ENCODE measurements at places on chromosomes 1 and 21. TPM values are rescaled to one million over a fixed set of nuclear protein-coding genes. Genes with fewer than 3 reads are reported as not detected.
A peak's percentile ranks its signal among the peaks of the same experiment; 100 is the strongest.

- DNase-seq: no peak
These were observed 216.3 kb downstream of the SIPA1L2 start for GRCh38 chr1:232413674-232414073.

PEAR1 gene
- not detected for total RNA-seq

SLC16A4 gene
- 0.21 TPM for total RNA-seq

- DNase-seq: no peak
These were observed 115.9 kb downstream of the RHOU start for GRCh38 chr1:228851193-228851592.

EVI5 gene
- total RNA-seq: 13.6 TPM

GSTM2 gene
- 8.5 TPM for total RNA-seq

DNA sequence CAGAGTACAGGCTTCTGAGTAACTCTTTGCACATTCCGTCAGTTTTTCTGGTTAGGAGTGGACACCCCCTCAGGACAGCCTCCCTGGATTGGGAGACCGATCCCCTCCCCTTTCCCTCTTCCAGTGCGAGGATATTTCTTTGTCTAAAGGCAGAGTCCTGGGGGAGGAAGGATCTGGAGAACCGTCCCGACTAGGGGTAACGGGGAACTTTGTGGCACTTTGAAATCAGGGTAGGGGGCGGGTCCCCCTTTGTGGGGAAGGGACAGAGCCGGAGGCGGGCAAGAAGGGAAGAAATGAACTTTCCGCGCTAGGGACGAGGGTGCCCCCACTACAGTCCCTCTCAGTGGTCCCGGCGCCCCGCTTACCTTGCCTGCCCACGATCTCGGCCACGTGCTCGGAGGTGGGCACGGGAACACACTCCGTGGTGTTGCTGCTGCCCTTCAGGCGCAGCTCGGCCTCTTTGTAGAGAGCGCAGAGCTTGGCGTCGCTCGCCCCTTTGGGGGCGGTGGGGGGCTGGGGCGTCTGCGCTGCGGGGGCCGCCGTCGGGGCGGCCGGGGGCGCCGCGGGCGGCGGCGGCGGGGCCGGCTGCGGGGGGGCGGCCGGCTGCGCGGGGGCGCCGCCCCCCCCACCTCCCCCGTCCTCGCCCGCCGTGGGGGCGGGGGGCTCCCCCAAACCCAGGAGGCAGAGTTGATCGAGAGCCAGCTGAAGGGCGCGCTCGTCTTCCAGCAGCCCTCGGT lies 917 bp downstream of the MEX3A start:
- no peak for DNase-seq

GRCh38 chr1:209509039-209509438 lies 74.5 kb upstream of the CAMK1G start:
- no peak for DNase-seq

KCNA2 gene
- total RNA-seq: 0.04 TPM

SPRR2B gene
- not detected for total RNA-seq

BTG3 gene
- total RNA-seq: 42.6 TPM

DNA sequence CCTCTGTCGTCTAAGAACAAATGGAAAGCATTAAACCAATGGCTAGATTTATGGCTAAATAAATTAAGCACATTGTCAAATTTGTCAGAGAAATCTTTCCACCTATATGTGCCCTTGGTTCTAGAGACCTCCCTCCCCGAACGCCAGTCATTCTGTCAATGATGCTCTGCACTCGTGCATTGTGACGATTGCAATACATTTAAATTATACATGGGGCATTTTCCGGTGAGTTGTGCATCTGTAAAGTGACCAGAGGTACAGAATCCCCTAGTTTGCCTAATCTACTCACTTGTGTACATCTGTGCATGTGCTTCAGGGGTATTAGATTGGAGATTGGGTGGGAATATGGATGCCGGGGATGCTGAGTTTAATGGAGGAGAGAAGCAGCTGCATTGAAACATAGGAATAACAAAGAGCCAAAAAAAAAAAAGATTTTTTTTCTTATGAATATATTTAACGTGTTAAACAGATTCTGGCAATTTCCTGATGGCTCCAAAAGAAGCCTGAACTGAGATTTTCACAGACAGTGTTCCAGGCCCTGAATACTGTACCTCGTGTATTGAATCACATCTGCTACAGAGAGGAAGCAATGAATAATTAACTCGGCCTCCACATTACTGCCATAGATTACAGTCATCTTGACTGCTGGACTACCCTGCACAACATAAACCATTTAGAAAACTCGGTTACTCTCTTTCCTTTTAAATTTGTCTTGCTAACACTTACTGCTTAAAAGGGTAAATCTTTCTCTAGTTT lies 149.0 kb upstream of the C1orf87 start:
- no peak for DNase-seq

DNA sequence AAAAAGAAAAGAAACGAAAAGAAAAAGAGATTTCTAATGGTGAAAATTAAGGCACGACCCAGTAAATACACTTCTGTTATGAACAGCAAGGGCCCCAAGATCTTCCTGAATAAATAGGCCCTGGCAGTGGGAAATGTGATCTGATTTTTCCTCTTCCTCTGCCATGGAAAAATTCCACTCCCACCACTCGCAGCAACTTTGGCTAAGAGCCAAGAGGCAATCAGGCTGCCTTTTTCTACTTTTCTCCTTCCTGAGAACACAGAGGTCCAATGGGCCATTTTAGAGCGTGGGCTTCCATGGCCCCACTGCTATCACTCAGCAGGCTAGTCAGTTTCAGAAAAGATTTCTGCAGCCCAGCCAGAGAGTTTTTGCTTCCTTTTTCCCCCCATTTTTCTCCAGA lies 33.7 kb upstream of the AK4 start:
- no peak for DNase-seq

DNA sequence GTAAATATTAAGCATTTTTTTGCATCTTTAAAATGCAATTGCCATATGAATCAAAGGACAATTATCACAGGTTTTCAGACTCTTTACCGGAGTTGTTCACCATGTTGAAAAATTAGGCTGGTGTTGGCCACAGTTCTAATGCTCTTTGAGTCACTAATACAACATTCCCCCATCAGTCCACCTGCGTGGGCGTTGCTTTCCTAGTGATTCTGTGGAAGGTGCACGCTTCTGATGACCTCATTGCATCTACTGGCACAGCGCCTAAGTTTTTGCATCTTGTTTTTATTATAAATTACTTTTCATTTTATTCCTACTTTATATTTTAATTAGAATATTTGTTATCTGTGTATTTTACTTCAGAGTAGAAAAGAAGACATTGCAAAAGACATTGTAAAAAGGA lies 4.7 kb upstream of the F5 start:
- no peak for DNase-seq

DNA sequence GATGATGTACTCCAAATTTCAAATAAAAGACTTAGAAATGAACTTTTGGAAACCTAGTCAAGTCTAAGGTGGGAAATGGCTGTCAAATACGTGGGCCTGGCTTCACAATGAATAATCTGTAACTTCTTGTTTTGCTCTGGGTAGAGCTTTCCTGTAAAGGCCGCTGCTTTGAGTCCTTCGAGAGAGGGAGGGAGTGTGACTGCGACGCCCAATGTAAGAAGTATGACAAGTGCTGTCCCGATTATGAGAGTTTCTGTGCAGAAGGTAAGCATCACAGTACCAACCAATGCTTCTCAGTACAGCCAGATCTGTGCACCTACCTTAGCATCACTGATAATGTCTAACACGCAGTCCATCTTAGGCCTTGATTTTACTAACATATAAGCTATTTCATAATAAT lies 73.6 kb downstream of the TPR start:
- DNase-seq: no peak

GRCh38 chr21:25938658-25939395 lies 204.1 kb downstream of the GABPA start:
- DNase-seq: no peak

PRRX1 gene
- total RNA-seq: not detected

GRCh38 chr1:154154534-154155191 lies at the start of gene NUP210L:
TSS of gene NUP210L (minus strand) at chr1:154155073.
- no peak for DNase-seq

DNA sequence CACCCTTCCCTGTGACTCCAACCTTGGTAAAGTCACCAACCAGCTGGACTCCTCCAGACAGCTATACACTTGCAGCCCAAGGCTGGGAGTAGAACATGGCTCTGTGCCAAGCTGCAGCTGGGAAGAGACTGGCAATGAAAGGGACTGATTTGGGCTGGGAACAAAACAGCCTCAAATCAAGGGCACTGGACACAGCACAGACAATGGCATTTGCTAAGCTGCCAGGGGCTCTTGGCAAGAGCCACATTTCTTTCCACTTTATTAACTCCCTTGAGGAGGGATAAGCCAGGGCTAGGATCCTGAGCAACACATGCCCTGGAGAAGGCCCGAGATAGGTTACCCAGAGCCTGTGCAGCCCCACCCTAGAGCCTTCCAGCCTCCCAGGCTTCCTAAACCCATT lies 12.0 kb downstream of the SYT11 start:
- DNase-seq: no peak

DNA sequence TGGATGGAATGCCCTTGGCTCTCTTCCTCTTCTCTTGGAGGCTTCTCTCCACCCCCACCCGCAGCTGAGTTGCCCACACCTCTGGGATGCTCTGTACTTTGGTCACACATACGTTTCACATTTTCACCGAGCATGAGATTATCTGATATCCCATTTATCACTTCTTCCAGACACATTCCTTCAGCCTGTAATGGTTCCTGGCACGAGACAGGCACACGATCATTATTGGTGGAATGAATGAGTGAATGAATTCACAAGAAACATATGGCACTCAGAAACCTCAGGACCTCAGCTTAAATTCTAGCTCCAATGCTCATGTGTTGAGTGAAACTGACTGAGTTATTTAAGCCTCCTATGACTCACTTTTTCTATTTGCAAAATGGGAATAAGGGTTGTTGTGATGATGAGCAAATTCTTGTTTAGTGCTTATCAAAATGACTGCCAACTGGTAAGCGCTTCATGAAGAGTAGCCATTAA lies 242.7 kb upstream of the JUN start:
- DNase-seq: no peak

DNA sequence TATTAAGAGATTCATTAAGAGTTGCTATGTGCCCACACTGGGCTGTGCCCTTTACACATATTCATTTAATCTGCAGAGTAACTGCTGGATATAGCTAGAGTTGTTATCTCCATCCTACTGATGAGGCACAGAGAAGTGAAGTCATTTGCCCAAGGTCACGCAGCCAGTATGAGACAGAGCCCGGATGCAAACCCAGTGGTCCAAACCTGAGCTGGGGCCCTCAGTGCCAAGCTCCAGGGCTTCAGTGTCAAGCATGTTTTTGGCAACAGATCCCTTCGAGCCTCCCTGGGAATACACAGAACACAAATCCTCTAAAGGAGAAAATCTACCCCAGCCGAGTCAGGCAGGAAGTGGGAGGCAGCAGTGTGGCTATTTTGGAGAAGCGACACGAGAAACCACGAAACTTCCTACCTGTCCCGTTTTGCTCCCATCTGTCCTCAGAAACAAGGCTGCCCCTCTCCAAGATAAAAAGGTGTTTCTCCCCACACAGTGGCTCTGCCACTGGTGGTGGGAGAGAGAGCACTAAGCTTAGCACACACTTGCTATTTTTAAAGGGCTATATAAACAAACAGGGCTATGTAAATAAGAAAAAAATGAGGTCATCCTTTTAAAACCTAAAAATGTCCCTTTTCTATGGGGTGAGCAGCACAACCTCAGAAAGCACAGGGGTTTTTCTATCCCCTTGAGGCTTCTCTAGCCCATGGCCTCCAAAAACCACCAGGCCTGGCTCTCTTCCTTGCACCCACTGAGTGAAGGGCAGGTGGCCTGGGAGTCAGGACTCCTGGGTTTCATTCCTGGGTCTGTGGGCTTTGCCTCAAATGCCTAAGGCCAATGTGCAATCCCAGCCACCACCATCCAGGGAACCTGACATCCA lies 138.6 kb upstream of the EDN2 start:
- DNase-seq: no peak

LMO4 gene
- total RNA-seq: 32.8 TPM

DNA sequence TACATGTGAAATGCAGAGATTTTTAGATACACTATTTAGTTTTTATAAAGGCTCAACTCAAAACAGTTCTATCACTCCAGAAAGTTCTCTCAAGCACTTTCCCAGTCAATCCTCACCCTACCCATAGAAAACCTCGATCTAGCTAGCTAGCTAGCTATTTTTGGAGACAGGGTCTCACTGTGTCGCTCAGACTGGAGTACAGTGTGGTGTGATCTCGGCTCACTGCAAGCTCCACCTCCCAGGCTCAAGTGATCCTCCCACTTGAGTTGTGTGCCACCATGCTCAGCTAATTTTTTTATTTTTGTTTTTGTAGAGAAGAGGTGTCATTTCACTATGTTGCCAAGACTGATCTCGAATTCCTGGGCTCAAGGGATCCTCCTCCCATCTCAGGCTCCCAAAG lies 236.9 kb downstream of the RERE start:
- no peak for DNase-seq

FCRL4 gene
- total RNA-seq: not detected

- DNase-seq: no peak
These were observed 48.1 kb downstream of the SPATA46 start for GRCh38 chr1:162328512-162328911.

DNA sequence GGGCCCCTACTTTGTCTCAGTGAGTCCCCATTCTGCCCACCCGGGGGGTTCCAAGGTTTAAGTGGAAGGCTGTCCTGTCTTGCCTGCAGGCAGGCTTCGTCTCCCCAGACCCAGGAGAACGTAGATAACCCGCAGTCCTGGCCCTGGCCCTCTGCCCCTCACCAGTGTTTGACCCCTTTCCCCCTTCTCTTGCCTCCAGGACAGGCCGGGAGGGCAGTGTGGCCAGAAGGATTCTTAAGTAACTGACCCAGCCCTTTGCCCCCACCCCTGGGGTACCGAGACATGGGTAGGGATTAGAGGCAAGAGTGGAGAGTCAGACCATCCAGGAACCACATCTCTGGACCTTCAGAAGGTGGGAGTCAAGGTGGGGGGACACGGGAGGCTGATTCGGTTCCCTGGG lies 8.8 kb downstream of the TMEM222 start:
- no peak for DNase-seq

- no peak for DNase-seq
These were observed 26.3 kb upstream of the RBM34 start for GRCh38 chr1:235187316-235187715.

KCNJ6 gene
- total RNA-seq: not detected

LORICRIN gene
- not detected for total RNA-seq

- no peak for DNase-seq
These were observed 185.3 kb downstream of the NRIP1 start for GRCh38 chr21:14879458-14879857.

GRCh38 chr21:41327753-41328152 lies 11.2 kb downstream of the FAM3B start:
- DNase-seq: no peak

GRCh38 chr1:12460121-12460520 lies 157.9 kb downstream of the DHRS3 start:
- DNase-seq: no peak

- peak; percentile 42 for DNase-seq
These were observed 1.5 kb upstream of the ETS2 start for GRCh38 chr21:38804030-38804788.
